ENCODE measurements at places on chromosomes 4 and X.

DNA sequence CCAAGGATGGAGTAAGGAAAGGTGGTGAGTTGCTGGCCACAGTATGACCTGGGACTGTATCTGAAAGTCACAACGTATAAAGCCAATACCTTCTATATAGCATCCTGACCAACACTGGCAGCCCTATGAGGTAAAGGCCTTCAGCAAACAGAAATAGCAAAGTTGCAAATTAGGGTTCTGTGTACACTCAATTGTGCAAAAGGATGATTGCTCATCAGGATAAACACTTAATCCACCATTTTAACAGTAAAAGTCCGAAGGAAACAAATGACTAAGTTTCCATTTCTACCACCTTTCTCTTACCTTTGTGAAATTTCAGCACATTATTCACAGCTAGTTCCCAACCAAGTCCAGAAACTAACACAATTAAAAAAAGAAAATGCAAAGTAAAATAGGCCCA lies 1.4 kb upstream of the FNIP2 start:
- no peak for DNase-seq

GRCh38 chr4:164408831-164409230 lies 345.1 kb upstream of the SMIM31 start:
- DNase-seq, result no peak

DNA sequence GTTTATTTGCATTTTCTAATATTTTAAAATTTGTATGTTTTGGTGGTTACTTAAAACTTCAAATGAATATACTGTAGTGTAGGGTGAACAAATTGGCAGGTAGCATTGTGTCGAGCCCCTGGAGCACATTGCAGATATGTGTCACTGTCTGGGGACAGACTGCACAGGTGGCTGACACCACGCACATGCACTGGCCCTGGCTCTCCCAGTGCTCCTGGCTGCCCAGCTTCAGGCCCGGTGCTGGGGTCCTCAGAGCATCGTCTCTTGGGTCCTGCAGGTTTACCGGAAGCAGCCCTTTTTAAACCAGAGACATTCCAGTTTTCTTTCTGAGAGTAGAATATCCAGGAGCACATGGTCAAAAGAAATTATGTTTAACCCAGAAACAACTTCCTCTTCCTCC lies 15.6 kb downstream of the BST1 start:
- DNase-seq, result no peak

DNA sequence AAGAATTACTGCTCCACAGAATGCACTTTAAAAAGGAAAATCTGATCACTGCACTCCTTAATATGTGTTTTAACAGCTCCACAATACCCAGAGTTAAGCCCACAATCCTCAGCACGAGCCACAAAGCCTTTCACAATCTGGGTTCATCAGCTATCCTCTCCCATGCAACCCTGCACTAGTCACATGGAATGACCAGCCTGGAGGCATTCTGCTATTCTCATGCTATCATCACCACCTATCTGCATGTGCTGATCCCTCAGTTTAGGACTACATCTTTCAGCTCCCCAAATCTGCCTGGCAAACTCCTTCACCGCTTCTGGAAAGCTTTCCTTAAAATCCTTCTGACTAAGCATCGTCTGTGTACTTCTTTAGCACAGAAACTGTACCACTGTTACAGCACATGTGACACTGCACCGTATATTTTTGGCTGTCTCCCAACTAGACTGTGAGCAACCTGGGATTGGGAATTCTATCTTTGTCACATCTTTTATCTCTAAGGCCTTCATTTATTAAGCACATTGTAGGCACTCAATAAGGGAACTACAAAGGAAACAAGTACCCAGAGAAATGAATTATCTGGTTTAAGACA lies 18.3 kb upstream of the EIF1AX start:
- DNase-seq, result no peak

- DNase-seq, result no peak
Observed at GRCh38 chr4:38067499-38067898, 107.3 kb downstream of the PTTG2 start.

Measured in activated naive CD4-positive, alpha-beta T cell treated with anti-CD3 and anti-CD28 coated beads, Interleukin-2, amount 50 U/mL, for 72 hours (primary cell).